GM23248 (cell line): ENCODE measurements at places on chromosomes 11 and 22. TPM values are rescaled to one million over a fixed set of nuclear protein-coding genes. Genes with fewer than 3 reads are reported as not detected.

DNA sequence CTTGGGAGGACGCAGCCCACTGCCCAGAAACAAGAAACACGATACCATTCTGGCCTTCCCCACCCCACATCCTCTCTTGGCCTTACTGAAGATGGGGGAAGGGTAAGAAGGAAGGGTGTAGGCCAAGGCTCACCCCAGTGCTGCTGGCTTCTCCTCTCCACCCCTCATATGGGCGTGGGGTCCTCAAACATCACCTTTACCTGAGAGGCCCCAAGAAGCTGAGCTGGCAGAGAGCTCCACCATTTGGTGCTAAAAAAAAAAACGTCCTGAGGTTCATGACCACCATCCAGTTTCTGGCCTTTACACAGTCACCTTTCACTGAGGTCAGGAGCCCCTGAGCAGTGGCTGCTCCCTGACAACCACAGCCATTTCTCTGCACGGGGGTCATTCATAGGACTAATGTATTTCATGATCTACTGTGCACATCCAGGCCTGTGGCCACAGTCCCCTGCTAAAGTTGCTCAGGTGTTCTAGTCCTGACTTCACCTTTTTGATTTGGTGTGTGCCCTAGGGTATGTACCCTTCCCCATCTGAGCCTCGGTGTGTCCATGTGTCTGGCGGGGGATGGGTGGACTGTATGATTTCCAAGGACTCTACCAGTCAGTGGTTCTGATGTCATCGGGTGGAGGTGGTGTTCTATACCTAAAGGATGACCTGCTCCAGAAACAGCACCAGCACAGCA is 15.1 kb downstream of the RHOG start:
- no peak overlapping the region for H3K4me3 ChIP-seq
- H3K4me1 ChIP-seq: no peaks in the 10 kb centered on the region
- no peak overlapping the region for H3K27ac ChIP-seq
- no peaks in the 10 kb centered on the region for H3K27me3 ChIP-seq

DNA sequence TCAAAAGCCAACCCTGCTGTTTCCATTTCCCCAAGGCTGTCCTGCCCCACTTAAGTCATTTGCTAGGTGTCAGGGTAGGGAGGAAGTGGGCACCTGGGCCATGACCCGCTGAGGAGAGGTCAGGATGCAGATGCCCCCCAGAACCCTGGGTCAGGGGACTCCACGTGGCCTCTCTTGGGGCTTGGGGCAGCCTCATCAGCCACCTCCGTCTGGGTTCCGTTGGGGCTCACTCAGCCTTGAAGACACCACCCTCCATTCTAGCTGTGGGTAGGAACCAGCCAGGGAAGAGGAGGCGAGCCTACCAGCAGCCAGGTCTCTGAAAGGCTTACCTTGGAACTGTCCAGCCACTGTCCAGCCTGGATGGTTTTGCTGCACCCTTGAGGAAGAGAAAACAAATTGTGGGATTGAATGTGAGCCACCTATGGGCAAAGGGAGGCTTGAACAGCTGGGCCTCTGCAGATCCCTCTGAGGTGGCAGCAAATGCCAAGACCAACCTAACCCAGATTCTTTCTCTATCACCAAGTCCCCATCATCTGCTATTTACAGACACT is 2.5 kb downstream of the APOL4 start:
- no peaks in the 10 kb centered on the region for H3K36me3 ChIP-seq
- no peak overlapping the region for H3K27ac ChIP-seq
- no peak overlapping the region for H3K4me3 ChIP-seq
- DNase-seq: no peak
- H3K27me3 ChIP-seq: no peaks in the 10 kb centered on the region
- H3K4me1 ChIP-seq: peaks cover 7% of the 10 kb centered on the region; the same call in 1 of the 2 replicates

- no peaks in the 10 kb centered on the region for H3K27me3 ChIP-seq
- H3K4me3 ChIP-seq: no peak overlapping the region
- DNase-seq: peak; percentile 42
- no peaks in the 10 kb centered on the region for H3K36me3 ChIP-seq
- H3K4me1 ChIP-seq: no peaks in the 10 kb centered on the region
Measured at GRCh38 chr11:62911137-62912130, 9.7 kb downstream of the CHRM1 start.

DNA sequence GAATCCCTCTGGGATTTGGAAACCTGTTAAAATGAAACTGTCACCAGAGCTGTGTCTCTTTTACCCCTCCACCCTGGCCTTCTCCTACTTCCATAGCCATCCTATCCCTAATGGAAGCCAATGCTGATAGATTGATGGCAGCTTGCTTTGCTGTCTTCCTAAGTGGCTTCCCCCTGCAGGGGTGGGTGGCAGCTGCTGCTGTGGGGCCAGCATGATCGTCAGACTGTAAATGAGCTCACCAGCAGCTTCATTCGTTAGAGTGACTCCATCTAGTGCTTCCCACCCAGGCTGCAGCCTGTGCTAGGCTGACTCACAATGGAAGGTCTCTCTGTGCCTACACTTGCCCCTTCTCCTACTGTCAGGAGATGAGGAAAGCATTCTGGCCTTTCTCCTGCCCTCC is 311.0 kb downstream of the BUD13 start:
- no peak overlapping the region for H3K4me3 ChIP-seq
- no peaks in the 10 kb centered on the region for H3K4me1 ChIP-seq
- peak; percentile 12 for DNase-seq
- no peak overlapping the region for H3K27ac ChIP-seq
- H3K36me3 ChIP-seq: no peaks in the 10 kb centered on the region
- peaks cover 15% of the 10 kb centered on the region; the same call in 1 of the 2 replicates for H3K27me3 ChIP-seq

DNA sequence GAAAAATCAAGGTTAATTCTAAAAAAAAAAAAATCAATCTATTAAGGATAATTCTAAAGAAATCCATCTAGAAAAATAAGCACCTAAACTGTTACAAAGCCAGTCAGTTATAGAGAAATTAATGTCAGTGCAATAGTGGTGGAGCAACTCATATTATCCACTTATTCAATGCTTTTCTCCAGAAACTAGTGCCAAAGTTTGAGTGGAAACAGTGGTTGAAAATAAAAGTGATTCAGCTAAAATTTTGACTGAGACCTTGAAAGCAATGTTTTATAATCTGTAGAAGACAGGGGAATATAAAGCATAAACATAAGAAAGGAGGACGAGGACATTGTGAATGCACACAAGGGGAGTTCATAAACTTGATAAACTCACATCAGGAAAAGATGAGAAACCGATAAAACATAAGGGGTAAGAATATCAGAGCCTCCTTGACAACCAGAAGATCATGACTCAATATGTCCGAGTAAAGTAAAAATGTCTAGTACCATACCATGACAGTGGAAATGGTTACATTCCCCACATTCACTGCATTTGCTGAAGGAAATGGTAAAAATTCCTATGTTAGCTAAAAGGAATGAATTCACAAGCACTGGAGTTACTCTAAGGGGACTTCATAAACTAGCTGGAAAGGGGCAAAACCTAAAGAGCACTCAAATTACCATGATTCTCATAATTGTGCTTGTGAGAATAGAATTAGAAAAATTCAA is 58.7 kb upstream of the SLC5A12 start:
- no peaks in the 10 kb centered on the region for H3K27me3 ChIP-seq
- no peak overlapping the region for H3K27ac ChIP-seq
- DNase-seq: no peak

DNA sequence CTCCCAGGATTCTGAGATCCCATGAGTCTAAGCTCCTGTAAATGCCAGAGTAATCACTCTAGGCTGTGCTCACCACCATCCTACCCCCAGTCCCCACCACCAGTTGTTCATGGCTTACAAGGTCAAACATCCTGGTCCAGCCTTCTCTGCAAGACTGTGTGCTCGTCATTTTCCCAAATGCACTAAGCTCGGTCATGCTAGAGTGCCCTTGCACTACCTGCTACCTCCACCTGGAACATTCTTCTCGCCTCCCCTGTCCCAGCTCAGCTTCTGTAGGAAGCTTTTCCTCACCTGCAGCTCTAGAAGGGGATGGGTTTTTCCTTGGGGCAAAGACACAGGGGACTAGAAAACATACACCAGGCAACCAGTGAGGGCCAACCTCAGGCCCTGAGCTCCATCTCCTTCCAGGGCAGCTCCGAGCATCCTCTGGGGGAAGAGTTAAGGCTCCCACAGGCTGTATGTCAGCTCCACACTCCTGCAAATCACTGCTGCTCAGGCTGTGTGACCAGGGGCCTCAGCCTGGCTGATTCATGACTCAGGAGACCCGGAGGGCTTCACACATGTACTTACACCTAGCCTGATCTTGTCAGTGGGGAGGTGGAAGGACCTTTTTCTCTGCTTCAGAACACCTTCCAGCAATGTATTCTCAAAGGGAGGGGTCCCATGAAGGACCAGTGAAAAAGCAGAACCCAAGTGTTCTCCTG is 37.2 kb upstream of the CSNK2A3 start:
- no peak for DNase-seq
- H3K4me1 ChIP-seq: peaks cover 11% of the 10 kb centered on the region
- H3K27ac ChIP-seq: no peak overlapping the region
- no peaks in the 10 kb centered on the region for H3K27me3 ChIP-seq
- H3K36me3 ChIP-seq: no peaks in the 10 kb centered on the region

DNA sequence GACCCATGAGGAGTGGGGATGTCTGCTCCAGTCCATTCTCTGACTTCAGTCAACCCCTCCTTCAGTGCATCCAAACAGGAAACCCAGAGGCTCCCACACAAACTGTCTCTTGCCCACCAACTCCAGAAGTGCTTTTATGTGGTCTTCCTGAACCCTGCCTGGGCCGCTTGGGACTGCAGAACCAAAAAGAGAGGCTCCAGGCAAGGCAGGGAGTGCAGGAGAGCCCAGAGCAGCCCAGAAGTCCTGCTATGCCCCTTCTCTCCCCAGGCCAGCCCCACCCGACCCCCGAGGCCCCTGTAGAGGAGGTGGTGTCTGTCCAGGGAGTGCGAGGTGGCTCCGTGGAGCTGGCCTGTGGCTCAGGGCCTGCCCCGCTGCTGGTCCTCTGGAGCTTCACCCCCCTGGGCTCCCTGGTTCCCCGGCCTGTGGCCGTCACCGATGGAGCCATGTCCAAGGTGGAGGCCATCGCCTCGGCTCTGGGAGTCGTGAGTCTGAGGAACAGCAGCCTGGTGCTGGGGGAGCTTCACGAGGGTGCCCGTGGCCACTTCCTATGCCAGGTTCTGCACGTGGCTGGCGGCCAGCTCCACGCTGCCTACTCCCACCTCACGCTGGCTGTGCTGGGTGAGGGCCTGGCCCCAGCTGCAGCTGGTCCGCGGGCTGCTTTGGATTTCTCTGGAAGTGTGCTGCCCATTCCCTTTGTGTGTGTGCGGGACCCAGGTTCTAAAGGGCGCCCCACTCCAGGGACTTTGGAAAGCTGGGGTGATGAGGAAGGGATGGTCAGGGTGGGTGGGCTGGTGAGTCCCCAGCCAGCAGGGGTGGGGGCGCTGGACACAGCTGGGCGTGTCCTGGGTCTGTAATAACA is 1.8 kb downstream of the VSIG10L2 start:
- no peak for DNase-seq
- H3K27ac ChIP-seq: no peak overlapping the region
- peaks cover 7% of the 10 kb centered on the region; the same call in 1 of the 2 replicates for H3K27me3 ChIP-seq
- H3K4me1 ChIP-seq: peaks cover 3% of the 10 kb centered on the region; the same call in 1 of the 2 replicates

DNA sequence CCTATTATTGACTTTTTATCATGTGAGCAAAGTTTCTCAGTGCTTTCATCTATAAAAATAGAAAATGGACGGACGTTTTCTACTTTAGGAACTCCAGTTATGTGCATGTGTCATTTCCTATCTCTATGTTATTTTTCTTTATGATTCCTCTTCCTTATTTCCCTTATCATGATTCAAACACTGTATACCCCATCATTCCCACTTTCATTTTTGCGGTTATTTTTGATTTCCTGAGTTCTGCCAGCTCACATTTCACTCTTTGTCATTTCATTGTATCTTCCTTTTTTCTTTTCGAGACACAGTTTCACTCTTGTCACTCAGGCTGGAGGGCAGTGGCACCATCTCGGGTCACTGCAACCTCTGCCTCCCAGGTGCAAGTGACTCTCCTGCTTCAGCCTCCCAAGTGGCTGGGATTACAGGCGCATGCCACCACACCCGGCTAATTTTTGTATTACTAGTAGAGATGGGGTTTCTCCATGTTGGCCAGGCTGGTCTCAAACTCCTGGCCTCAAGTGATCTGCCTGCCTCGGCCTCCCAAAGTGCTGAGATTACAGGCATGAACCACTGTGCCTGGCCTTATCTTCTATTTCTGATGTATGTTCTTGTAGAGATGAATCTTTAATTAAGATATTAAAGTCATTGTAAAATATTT is 21.5 kb downstream of the C11orf58 start:
- H3K27ac ChIP-seq: no peak overlapping the region
- no peak for DNase-seq
- H3K4me3 ChIP-seq: no peak overlapping the region
- peaks cover 22% of the 10 kb centered on the region for H3K36me3 ChIP-seq
- H3K27me3 ChIP-seq: no peaks in the 10 kb centered on the region

DNA sequence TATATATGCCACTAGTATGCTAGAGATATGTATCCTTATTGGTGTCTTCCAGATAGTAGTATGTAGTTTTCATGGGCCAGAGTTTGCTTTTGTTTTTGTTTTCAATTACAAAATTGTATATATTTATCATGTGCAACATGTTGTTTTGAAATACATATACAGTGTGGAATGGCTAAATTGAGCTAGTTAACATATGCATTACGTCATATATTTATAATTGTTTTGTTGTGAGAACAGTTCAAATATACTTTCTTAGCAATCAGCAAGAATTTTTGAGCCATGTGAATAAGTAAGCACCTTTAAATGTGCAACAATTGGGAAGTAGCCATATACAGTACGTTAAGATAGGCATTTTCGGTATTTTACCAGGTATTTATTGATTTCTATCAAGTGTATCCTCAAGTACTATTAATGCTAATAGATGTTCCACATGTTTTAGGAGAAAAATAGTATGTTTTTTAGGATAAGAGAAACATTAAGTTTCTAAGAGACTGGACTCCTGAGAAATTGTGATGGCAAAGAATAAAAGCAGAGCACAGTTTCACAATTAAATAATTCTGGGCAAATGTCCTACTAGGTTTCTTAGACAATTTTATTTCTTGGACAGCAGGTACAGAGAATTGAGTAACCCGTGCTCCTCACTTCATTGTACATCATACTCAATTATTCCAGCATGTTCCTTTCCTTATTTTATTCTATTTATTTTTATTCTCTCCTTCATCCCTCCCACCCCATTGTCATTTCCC is 60.5 kb upstream of the SLC5A12 start:
- H3K4me1 ChIP-seq: peaks cover 14% of the 10 kb centered on the region
- no peak overlapping the region for H3K27ac ChIP-seq
- no peaks in the 10 kb centered on the region for H3K27me3 ChIP-seq
- H3K4me3 ChIP-seq: no peak overlapping the region
- no peak for DNase-seq
- no peaks in the 10 kb centered on the region for H3K36me3 ChIP-seq

Gene ELFN2
- 0.89 and 1.1 TPM in 2 replicates for total RNA-seq

DNA sequence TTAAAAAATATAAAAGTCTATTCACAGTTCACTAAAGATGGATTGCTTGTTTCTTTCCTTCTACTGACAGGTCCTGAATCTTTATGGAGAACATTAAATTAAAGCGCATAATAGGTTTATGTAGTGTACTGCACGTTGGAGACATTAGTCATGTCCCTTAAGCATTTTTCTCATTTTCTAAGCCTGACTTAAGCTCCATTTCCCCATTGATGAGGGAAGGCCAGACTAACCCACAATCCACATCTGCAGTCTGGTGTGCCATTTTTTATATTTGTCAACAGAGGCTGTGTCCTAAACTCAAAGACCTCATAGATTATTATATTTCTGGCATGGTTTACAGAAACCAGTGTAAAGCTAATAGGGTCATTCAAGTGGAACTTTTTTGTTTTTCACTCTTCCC is 39.9 kb downstream of the CADM1 start:
- no peak overlapping the region for H3K4me3 ChIP-seq
- H3K4me1 ChIP-seq: no peaks in the 10 kb centered on the region
- no peak for DNase-seq
- no peaks in the 10 kb centered on the region for H3K27me3 ChIP-seq
- H3K27ac ChIP-seq: no peak overlapping the region

Gene APOC3
- total RNA-seq: not detected in 2 replicates

Gene SLC6A5
- not detected in 2 replicates for total RNA-seq
